ENCODE measurements at places on chromosomes 1 and 21. TPM values are rescaled to one million over a fixed set of nuclear protein-coding genes. Genes with fewer than 3 reads are reported as not detected.

DNA sequence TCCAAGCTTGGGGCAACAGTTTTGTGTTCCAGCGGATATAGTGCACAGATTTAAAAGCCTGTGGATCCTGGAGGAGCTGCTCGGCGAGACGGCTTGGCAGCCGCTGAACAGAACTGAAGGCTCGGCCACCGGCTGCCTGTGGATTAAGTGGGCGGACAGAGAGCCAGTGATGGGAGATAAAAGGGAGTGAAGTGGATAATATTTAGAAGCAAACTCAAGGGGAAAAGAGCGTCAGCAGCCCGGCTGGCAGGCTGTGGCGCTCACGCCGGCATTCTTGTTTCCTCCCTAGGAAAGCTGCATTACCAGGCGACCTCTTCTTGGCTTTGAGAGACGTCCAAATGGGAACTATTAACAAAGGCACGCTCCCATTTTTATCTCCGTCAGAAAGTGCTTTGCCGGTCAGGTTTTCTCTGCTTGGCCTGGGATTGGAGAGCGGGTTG is 10.4 kb downstream of the TRABD2B start:
- no peak for DNase-seq

The THEM5 gene
- not detected for total RNA-seq

DNA sequence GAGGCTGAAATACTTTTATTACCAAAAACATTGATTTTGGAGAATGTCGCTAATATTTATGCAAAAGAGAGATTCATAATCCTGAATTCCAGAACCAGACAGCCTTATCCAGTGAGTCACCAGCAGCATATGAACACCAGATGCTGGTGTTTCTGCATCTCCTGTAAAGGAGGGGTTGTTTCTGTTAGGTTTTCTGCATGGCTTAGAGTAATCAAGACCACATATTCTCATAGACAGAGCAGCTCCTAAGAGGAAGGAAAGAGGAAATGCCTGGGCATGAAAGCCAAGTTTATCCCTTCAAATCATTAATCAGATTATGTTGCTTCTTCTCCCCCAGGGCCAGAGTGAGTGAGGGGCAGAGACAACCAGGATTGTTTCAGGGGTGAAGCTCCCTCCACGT is 86.2 kb downstream of the NGF start:
- no peak for DNase-seq

The LYST gene
- 2.7 TPM for total RNA-seq

DNA sequence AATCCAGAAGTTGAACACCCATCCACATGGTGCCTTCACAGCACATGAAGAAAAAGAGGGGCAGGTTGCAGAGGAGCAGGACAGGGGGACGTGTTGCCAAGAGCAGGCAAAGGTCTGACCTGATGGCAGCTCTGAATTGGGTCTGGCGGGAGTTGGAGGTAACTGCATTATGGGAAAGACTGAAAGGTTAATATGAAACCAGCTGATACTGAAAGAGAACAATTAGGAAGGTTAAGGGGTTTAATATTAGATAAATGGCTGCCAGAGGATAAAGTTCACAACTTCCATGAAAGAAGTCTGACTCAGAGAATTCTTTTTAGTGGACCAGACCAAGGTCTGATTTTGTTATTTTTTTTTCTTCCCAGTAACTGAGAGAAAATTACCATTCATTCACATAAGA is 76.1 kb downstream of the CD58 start:
- DNase-seq: peak; percentile 58

DNA sequence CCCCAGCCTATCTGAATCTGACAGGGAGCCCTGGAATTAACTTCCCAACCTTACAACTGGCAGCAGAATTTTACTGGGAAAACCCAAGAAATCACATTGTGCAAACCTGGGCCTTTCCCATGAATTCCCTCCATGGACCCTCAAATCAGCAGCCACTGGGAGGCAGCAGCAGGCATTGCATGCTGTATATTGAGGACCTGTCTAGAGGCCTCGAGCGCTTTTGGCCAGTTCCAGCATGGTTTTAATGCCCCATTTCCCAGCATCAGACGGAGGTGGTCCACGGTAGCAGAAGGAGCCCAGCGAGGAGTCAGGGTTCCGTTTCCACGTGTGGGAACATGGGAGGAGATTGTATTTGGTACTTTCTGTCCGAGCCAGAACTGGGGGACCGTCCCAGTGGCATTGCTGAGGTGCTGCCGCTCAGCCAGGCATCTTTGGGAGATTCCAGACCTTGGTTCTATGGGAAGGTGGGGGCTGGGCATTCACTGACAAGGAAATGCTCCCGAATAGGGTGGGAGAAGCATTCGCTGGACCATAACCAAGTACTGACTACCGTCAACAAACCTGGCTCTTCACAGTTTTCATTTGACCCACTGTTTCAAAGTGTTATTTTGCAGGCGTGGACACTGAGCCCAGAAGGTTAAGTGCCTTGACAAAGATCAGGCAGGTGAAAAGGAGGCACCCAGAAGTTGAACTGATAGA is 15.9 kb downstream of the BMP8A start:
- DNase-seq: peak; percentile 25

GRCh38 chr21:24418671-24419070 is 1188.6 kb downstream of the MRPL39 start:
- no peak for DNase-seq

- DNase-seq: no peak
Observed at GRCh38 chr21:39050841-39051587, 132.2 kb downstream of the PSMG1 start.

The MXRA8 gene
- 19.8 TPM for total RNA-seq

GRCh38 chr21:35168735-35169134 is 119.6 kb upstream of the RUNX1 start:
- DNase-seq: no peak

DNA sequence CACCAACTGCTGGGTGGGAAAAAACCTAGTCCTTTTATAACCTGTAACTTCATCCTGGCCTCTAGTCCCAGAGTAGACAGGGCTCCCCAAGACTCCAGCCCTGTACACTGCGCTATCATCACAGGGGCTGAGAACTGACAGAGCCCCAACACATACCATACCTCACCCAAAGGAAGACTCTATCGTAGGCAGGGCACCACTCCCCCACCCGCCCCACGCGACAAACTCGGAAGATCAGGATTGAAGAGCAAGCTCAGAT is 15.8 kb downstream of the INPP5B start:
- DNase-seq: no peak

DNA sequence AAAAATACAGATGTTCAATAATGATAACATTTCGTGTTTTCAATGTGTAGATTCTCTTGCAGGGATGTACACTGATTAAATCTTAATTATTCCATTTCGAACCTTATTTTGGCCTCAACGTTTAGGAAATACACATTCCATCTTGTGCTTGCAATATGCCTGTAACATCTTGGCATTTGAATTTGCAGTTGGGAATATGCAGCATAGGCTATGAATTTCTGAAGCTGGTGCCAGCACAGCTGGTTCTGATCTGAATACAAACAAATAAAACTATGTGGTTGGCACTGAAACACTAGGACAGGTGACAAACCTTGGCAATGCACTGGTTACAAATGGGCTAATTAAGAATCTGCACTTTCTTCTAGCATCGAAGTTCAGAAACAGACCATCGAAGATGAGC is 108.4 kb downstream of the ERG start:
- no peak for DNase-seq

DNA sequence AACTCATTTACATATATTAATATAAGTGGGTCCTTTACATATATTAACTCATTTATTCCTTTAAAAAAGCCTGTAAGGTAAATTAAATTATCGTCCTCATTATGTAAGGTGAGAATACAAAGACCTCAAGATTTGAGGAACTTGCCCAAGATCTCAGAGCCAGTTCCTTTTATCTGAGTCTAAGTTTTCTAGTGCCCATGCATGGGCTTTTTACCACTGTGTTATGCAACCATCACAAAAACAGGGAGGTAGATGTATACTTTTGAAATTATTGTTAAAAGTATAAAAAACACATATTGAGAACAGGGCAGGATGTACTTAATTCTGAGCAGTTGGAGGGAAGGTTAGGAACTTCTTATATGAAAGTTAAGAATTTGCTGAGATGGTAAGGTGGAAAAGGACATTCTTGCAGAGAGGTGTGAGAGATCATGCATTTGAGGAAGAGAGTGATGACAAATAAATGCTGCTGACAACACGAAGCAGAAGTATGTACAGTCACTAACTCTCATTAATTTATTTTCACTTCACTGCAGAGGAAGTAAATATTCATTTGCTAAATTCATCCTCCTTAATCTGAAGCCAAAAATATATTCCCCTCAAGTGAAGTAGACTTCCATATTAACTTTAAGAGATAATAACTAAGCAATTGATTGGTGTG is 28.9 kb upstream of the LYPLAL1 start:
- no peak for DNase-seq

DNA sequence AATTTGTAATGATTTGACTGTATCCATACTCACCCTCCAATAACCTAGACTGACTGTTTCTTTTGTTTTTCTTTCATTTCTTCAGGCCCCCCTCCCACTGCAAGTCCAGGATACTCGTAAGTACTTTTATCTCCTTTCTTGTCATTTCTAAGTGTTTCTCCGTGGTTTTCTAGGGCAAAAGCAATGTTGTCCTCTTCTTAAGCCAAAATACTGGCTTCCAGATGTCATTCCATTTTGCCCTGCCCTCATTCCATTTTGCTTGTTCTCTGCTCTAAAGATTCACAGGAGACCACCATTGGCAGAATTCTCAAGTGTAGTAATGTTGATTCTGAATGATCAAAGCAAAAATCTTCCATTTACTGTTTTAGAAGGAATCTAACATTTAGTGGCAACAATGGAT is 152.8 kb upstream of the UBE2U start:
- DNase-seq: no peak

The PRAMEF26 gene
- not detected for total RNA-seq

The CHI3L2 gene
- 1.9 TPM for total RNA-seq

- DNase-seq: peak; percentile 28
Observed at GRCh38 chr1:33497410-33497809, 25.0 kb downstream of the ZSCAN20 start.

The CELA2B gene
- total RNA-seq: not detected

DNA sequence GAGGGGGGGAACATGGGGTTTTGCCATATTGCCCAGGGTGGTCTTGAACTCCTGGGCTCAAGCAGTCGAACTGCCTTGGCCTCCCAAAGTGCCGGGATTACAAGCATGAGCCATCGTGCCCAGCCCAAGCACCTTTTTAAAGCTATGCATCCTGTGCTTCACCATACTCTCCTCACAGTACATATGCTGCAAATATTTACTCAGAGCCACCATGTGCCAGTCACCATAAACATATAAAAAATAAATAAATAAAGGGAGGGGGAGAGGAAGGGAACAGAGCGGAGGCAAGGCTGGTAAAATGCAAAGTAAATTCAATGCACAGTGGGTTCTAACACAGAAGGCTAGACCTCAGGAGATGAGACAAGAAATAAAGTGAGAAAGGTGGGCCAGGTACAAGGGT is 64.7 kb downstream of the CAPZB start:
- no peak for DNase-seq

DNA sequence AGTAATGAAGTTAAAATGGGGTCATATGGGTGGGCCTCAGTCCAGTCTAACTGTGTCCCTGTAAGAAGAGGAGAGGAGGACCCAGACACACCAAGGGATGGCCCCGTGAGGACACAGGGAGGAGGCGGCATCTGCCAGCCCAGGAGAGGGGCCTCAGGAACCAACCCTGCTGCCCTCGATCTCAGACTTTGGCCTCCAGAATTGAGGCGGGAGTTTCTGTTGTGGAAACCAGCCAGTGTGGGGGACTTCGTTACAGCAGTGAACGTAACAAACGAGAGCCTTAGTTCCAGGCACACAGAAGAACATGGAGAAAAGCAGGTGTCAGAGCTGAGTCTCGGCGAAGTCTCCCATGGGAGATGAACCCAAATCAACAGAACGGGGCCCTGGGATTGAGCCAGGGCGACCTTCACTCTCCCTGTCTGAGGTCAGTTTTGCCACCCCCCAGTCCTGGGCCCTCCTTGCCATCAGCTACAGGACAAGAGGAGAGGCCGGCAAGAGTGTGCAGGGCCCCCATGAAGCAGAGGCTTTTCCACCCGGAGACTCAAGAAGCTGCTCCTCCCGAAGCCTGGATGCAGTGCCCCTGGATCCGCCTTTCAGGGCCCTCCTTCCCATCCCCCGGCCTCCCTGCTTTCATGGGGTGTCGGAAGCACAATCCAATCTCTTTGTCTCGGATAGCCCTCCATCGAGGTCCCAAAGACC is 36.6 kb downstream of the TFF3 start:
- no peak for DNase-seq

GRCh38 chr1:41868241-41868998 is 50.3 kb downstream of the HIVEP3 start:
- DNase-seq: no peak
